ENCODE measurements at places on chromosomes 13 and 19.

GRCh38 chr19:28744943-28745342, 468.0 kb downstream of the UQCRFS1 start:
- no peak overlapping the region for H3K27ac ChIP-seq
- DNase-seq: no peak
- peaks cover 3% of the 10 kb centered on the region for H3K36me3 ChIP-seq
- H3K4me1 ChIP-seq: no peaks in the 10 kb centered on the region
- no peaks in the 10 kb centered on the region for H3K27me3 ChIP-seq

GRCh38 chr19:11251650-11252314, 10.5 kb downstream of the DOCK6 start:
- H3K4me1 ChIP-seq: no peaks in the 10 kb centered on the region
- DNase-seq: no peak
- H3K27me3 ChIP-seq: no peaks in the 10 kb centered on the region
- H3K36me3 ChIP-seq: peaks cover 11% of the 10 kb centered on the region
- no peak overlapping the region for H3K4me3 ChIP-seq

GRCh38 chr13:33773790-33774462, 44.0 kb upstream of the RFC3 start:
- no peaks in the 10 kb centered on the region for H3K4me1 ChIP-seq
- H3K27ac ChIP-seq: no peak overlapping the region
- no peak overlapping the region for H3K4me3 ChIP-seq
- no peaks in the 10 kb centered on the region for H3K27me3 ChIP-seq
- no peaks in the 10 kb centered on the region for H3K36me3 ChIP-seq

GRCh38 chr13:78102121-78102677, 183.6 kb upstream of the EDNRB start:
- no peaks in the 10 kb centered on the region for H3K36me3 ChIP-seq
- H3K4me3 ChIP-seq: no peak overlapping the region
- no peak overlapping the region for H3K27ac ChIP-seq
- no peak for DNase-seq
- H3K27me3 ChIP-seq: no peaks in the 10 kb centered on the region

DNA sequence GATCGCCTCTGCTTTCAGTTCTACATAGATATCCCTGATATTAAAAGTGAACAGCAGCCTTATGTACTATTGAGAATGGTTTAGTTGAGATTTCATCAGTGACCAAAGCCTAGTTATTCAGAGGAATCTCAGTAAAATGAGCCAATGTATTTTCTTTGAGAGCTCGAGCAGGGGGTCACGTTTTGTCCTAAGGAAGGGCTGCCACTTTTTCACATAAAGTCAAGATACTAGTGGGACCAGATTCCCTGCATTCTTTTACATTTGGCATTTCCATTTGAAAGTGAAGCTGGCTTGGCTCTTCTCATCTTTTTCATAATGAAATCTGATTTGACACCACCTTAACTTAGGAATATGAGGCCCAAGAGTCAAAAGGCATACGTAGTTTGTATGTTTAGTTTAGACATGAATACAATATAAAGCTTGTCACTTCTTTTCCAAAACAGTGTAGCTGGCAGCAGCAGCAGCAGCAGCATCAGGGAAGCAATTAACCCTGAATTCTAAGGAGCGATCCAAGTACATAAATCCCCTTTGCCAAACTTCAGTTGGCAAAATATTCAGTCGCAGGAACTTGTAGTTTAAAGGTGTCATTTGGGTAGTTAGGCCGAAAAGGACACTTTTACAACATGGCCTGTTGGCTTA, 1752.2 kb upstream of the PCDH20 start:
- DNase-seq: no peak
- H3K27ac ChIP-seq: peak overlapping the region; percentile 18
- no peaks in the 10 kb centered on the region for H3K27me3 ChIP-seq
- H3K4me1 ChIP-seq: peaks cover 2% of the 10 kb centered on the region
- no peak overlapping the region for H3K4me3 ChIP-seq

DNA sequence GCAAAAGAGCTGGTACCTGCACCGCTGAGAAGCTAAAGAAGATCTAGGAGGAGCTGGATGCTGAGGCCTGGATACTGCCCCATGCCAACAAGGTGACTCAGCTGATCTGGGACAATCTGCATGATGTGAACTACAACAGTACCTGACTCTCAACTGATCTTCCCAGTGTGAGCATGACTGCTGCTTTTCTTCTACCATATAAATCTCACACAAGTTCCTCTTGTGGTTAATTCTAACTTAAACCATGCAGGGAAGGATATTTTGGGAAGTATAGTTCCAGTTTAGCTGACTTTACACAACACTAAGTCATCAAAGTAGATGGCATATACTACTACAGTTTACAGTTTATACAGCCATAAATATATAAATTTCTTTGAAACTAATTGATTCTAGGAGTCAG, 91.9 kb downstream of the SLAIN1 start:
- H3K36me3 ChIP-seq: peaks cover 26% of the 10 kb centered on the region
- H3K27me3 ChIP-seq: no peaks in the 10 kb centered on the region
- no peak overlapping the region for H3K4me3 ChIP-seq
- H3K4me1 ChIP-seq: peaks cover 4% of the 10 kb centered on the region

- no peaks in the 10 kb centered on the region for H3K27me3 ChIP-seq
- H3K4me1 ChIP-seq: no peaks in the 10 kb centered on the region
- H3K36me3 ChIP-seq: no peaks in the 10 kb centered on the region
Measured at GRCh38 chr19:35670686-35671085, 4.4 kb downstream of the UPK1A start.

DNA sequence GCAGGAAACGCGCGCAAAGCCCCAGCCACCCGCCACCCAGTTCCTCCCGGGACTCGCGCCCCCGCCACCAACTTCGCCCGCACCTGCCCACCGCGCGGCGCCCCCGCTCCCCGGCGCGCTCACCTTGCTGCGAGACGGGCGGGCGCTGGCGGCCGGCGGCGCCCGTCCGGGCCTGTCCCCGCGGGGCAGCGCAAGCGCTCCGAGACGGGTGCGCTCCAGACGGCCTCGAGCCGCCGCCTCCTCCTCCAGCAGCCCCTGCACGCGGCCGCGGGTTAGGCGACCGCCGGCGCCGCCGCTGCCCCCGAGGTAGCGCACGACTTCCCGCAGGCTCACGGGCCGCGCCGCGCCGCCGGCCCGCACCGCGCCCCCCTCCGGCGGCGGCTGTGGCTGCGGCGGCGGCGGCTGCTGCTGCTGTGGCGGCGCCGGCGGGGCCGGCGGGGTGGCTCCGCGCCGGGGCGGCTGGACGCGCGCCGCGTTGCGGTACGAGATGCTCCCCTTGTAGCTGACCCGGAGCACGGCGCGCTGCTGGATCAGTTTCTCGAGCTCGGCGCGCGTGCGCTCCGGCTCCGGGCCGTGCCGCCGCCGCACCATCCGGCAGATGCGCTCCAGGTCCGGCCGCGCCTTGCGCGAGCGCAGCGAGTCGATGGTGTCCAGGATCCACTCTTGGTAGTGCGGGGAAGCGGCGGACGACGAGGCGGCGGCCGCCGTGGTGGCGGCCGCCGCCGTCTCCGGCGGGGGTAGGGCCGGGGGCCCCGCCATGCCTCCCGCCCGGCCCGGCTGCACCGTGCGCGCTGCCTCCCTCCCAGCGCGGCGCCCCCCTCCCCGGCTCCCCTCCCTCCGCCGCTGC, 666 bp downstream of the SAMD1 start:
- H3K27ac ChIP-seq: no peak overlapping the region
- DNase-seq: no peak
- peaks cover 36% of the 10 kb centered on the region for H3K36me3 ChIP-seq
- peak overlapping the region; percentile 78 for H3K4me3 ChIP-seq

GRCh38 chr13:46552303-46552682, 677 bp upstream of the LRCH1 start:
- H3K4me1 ChIP-seq: 0 out of 2 replicates have a peak, but pooled peaks cover 1% of the 10 kb centered on the region
- no peaks in the 10 kb centered on the region for H3K36me3 ChIP-seq
- peaks cover 4% of the 10 kb centered on the region for H3K27me3 ChIP-seq
- no peak overlapping the region for H3K27ac ChIP-seq

DNA sequence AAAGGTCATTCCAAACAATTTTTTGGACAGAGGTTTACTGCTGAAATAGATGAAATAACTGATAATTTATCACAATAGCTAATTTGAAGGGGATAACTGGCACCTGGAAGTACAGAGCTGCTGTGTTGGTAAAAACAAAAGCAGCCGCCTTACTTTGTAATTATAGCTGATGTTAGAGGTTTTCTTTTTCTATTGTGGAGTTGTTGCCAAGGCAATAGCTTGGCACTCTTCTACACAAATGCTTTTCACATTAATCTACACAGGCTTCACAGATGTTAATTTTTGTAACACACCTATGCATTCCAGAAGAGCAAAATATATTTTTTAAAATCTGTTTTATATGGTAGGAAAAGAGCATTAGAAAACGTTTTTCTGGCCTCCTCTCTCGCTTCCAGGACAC, 56.9 kb downstream of the LACC1 start:
- no peaks in the 10 kb centered on the region for H3K27me3 ChIP-seq
- H3K36me3 ChIP-seq: no peaks in the 10 kb centered on the region
- H3K27ac ChIP-seq: no peak overlapping the region

DNA sequence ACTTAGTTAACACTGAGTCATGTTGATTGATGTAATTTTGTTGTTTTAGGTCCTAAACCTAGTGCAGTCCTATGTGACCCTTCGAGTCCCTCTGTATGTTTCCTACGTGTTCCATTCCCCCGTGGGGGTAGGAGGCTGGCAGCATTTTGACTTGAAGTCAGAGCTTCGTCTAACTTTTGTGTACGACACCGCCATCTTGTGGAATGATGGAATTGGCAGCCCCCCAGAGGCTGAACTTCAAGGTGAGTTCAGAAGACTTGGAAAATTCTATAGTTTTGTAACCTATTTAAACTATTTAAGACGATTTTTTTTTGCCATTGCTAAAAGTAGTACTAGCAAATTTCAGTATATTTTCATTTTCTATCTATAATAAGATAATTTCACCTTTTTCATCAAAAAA, 117.9 kb downstream of the STOML3 start:
- no peak overlapping the region for H3K27ac ChIP-seq
- peak; percentile 67 for DNase-seq
- H3K36me3 ChIP-seq: no peaks in the 10 kb centered on the region

DNA sequence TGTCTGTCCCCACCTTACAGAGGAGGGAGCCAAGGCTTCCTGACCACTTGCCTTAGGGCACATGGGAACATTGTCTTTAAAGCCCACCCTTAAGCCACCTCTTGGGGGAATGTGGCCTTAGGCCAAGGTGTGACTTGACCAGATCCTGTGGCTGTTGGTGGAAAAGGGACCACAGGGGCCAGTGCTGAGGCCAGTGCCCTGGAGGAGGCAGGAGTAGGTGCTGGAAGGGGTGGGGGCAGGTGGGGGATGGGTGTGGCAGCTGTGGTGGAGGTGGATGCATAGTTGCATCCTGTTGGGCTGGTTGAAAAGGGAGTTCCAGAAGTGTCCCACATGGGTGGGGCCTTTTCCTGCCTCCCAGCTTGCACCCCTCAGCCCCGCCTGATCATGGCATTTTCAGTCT, 44.8 kb downstream of the DNM2 start:
- no peaks in the 10 kb centered on the region for H3K27me3 ChIP-seq
- H3K36me3 ChIP-seq: peaks cover 27% of the 10 kb centered on the region

DNA sequence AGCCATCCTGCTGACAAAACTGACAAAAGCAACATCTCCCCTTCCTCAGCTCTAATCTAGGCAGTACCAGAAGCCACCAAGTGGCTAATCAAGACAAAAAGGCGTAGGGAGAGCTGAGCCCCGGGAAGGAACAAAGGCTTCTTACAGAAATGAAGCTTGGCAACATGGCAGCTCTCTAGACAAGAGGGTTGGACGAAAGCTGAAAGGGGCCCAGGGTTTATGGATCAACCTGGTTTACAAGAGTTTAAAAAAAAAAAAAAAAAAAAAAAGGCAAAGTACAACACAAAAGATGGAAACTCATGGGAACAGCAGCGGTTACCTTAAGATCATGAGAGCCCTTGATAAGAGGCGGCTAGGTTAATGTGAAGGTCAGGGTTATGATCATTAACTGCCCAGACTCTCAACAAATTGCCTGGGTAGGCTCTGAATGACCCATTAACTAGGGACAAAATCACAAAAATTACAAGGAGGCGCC, 14.0 kb downstream of the ZC3H4 start:
- peaks cover 5% of the 10 kb centered on the region for H3K36me3 ChIP-seq
- H3K4me3 ChIP-seq: no peak overlapping the region
- H3K27me3 ChIP-seq: no peaks in the 10 kb centered on the region
- no peak for DNase-seq
- H3K27ac ChIP-seq: no peak overlapping the region
- 0 out of 2 replicates have a peak, but pooled peaks cover 2% of the 10 kb centered on the region for H3K4me1 ChIP-seq

- no peak overlapping the region for H3K4me3 ChIP-seq
- peaks cover 68% of the 10 kb centered on the region for H3K36me3 ChIP-seq
- no peak for DNase-seq
Measured at GRCh38 chr19:54108496-54108895, 5.8 kb downstream of the NDUFA3 start.

DNA sequence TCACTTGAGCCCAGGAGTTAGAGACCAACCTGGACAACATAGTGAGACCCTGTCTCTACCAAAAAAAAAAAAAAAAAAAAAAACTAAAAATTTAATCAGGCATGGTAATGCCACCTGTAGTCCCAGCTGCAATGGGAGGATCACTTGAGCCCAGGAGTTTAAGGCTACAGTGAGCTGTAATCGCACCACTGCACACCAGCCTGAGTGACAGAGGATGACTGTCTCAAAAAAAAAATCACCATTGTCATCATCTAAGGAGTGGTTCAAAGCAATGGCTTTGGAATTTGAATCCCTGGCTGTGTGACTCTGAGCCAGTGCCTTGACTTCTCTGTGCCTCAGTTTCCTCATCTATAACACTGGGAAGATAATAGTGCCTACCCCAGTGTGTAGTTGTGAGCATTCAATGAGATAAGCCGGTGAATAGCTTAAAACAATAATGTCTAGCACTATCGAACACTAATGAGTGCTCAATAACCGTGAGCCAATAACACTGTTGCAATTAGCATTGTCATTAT, 11.5 kb downstream of the IGSF23 start:
- H3K4me3 ChIP-seq: no peak overlapping the region
- H3K36me3 ChIP-seq: no peaks in the 10 kb centered on the region
- no peak for DNase-seq
- H3K4me1 ChIP-seq: no peaks in the 10 kb centered on the region
- H3K27me3 ChIP-seq: no peaks in the 10 kb centered on the region

DNA sequence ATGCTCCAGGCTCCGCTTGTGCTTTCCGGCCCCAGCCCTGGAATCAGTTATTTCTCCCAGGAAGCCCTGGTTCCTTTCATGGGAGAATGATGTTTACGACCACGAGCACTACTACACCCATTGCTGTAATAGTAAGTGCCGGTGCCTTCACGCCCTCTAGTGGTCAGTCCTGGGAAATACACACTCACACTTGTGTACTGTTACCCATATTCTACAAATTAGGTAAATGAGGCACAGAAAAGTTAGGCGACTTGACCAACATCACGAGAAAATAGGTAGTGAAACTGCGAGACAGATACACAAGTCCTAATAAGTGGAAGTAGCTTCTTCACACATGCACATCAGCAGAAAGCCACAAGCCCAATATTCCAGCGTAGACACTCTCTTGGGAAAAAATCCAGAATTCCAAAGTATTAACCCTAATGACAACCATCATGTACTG, 21.7 kb downstream of the CEACAM21 start:
- no peak overlapping the region for H3K4me3 ChIP-seq
- peaks cover 3% of the 10 kb centered on the region for H3K27me3 ChIP-seq
- H3K4me1 ChIP-seq: no peaks in the 10 kb centered on the region

GRCh38 chr13:22644941-22645340, 535.8 kb upstream of the SGCG start:
- no peaks in the 10 kb centered on the region for H3K27me3 ChIP-seq
- H3K4me3 ChIP-seq: no peak overlapping the region
- no peak for DNase-seq
- H3K36me3 ChIP-seq: no peaks in the 10 kb centered on the region
